ENCODE measurements at places on chromosomes 3 and 15. TPM values are rescaled to one million over a fixed set of nuclear protein-coding genes. Genes with fewer than 3 reads are reported as not detected.

The CDCP1 gene
- 2.9 TPM for total RNA-seq

The FEZF2 gene
- total RNA-seq, result not detected

The SLC28A1 gene
- total RNA-seq, result 0.11 TPM

The SAMD7 gene
- not detected for total RNA-seq

The POLQ gene
- total RNA-seq, result 7.3 TPM

The OR4F6 gene
- not detected for total RNA-seq
